ENCODE measurements at places on chromosomes 6 and 20.

DNA sequence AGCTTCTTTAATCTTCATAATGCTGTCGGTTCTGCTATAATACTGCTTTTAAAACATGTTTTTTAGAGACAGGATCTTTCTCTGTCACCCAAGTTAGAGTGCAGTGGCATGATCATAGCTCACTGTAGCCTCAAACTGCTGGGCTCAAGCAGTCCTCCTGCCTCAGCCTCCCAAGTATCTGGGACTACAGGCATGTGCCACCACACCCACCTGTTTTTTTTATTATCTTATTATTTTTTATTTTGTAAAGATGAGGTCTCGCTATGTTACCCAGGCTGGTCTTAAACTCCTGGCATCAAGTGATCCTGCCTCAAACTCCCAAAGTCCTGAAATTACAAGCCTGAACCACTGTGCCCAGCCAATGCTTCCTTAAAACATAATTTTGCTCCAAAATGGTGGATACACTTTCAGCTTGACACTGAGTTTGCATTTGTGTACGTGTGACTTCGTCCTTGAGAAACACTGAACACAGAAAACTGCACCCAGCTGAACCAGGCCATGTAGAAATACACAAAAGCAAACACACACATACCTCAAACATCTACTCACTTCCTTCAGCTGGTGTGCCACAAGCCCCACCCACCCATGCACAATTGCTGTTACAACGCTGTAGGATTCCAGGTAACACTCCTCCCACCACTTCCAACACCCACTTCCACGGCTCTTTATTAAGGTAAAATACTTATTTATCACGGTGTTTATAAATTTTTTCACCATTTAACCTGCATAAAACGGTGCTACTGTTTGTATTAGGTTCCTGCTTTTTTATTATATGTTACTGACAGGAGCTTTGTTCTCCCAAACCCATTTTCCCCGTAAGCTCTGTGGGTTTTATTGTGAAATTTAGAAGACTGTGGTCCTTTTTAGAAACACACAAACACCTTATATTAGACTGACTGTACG lies 109.1 kb downstream of the TSHZ2 start:
- peak; percentile 30 for DNase-seq

DNA sequence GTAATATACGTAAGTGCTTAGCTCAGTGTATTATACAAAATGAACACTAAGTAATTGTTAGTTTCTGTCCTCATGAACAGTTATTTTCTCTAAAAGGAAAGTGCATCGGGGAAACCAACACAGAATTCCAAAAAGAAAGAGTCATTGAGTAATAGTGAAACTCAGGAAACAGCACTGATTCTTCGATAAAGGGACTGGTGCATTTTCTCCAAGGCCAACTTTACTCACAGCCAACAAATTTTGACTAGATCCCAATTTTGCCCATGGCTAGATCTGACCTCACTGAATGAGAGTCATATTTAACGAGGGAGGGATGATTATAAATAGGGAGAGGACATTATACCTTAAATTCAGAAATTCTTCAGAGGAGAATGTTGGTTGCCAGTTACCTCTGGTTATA lies 390.9 kb upstream of the NRSN1 start:
- DNase-seq, result no peak

DNA sequence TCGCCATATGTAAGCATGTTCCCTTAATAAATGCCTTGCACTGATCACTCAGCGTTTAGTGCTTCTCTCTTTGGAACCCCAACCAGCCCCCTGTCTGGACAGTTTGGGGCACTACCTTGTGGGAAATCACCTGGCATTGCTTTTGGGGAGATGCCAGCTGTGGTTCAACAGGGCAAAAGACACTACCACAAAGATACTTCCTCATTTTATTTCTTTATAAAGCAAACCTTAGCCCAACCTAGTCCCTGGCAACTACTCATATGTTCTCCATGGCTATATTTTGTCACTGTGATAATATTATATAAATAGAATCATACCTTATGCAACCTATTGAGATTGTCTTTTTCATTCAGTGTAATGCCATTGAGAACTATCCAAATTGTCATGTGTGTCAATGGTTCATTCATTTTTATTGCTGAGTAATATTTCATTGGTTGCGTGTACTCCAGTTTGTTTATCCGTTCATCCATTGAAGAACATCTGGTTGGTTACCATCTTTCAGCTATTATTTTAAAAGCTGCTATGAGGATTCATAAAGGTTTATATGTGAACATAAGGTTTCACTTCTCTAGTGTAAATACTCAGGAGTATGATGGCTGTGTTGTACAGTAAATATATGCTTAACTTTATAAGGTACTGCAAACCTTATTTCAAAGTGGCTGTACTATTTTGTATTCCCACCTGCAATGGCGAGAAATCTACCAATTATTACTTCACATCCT lies 114.8 kb downstream of the MOXD1 start:
- no peak for DNase-seq

- DNase-seq, result peak; percentile 74
Observed at GRCh38 chr6:142913511-142914047, 31.4 kb downstream of the HIVEP2 start.

DNA sequence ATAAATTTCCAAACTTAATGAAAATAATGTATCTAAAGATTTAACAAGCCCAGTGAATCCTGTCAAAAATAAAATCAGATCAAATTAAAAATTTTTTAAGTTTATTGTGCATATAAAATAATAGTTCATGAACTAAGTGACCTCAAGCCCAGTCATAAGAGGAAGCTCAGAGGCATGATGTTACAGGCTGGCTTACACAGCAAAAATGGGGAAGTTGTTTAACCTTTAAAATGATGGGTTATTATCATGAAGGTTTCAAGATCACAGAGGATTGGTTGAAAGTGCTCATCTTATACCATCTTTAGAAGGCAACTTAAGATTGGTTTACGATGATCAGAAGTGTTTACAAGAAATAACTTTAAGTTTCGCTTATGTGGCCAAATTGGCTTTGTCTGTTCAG lies 102.5 kb downstream of the PAK5 start:
- DNase-seq, result no peak

DNA sequence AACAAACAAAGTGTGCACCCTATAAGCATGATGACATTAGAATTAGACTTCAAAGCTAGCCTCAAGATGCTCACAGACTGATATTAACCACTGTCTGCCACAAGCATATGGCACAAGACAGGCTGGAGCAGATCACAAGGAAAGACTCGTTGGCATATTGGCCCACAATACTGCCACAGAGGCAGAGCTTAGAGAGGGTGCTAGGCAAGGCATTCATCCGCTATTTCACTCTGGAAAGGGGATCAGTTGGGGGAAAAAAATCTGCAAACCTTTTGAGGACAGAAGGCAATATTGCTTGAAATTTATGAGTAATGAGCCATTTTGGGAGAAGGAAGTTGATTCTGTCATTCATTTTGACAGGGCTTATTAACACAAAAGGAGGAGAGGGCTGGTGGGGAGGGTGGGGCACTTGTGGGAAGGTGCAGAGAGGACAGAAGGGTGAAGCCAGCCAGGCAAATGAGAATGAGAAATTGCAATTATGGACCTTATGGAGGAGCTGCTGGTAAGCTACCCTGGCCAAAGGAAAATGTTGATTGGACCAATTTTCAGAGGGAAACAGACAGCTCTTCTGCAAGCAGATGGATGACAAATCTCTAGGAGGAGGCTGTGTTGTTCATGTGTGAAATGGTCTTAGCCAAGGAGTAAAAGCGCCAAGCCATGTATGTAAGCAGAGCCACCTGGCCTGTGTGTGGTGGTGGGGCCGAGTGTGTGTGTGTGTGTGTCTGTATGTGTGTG lies 187.7 kb downstream of the GMPR start:
- DNase-seq, result no peak

DNA sequence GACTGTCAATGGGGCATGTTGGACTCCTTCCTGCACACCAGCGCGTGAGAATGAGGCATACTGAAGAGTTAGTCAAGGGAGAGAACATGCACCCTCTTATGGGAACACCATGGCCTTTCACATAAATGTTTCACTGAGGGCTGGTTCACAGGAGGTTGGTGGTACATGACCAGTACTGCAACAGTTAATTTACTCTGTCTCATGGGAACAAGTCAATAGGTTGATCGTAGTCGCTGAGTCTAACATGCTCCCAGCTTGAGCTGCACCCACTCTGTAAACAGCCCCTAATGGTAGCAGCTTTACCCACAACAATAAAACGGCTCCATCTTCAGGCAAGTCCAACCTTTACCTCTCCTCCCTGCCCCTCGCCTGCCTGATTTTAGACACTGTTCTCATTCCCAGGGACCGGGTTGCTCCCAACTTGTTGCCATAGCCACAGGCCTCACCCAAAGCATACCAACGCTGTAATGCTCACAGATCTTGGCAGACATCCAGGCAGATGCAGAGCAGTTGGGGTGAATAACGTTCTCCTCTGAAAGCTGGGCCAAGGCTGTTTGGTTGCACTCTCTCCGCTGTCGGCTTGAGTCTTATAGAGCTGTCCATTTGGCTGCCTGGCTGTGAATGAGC lies 111.3 kb downstream of the LY86 start:
- DNase-seq, result no peak

DNA sequence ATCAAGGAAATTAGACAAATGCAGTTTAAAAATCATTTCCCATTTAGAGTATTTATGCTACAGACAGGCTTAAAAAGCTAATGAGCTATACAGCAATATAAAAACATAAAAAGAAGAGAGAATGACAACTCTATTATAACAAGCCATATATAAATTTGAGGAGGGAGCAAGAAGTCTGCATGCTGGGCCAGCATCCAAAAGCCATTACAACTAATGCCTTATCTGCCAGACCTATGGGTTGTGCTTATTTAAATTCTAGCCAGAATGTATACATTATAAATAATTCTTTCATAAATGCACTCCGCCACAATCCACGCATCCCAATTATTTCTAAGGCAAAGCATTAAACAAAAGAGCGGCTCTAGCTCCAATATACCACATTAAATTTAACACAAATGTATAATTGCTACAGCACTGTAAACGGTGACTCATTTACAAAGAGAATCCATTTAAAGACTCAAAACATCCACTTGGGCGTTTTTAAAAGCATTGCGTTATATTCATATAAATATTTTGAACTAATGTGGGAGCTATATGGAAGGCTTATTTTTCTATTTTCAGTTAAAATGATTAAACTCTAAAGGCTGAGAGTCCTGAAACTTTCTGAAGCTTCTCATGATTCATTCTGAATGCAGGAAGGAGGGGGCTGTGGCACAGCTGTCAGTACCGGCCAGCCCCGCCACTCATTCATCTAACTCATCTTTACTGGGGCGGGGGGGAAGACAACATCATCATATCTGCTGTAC lies 37.7 kb upstream of the RAB22A start:
- DNase-seq, result no peak

- no peak for DNase-seq
Observed at GRCh38 chr6:44715925-44716324, 328.4 kb downstream of the CDC5L start.

DNA sequence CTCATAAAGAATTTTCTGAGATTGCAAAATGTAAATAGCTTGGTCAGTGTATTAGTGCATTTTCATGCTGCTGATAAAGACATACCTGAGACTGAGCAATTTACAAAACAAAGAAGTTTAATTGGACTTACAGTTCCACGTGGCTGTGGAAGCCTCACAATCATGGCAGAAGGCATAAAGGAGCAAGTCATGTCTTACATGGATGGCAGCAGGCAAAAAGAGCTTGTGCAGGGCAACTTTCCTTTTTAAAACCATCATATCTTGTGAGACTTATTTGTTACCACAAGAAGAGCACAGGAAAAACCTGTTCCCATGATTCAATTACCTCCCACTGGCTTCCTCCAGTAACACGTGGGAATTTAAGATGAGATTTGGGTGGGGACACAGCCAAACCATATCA lies 112.7 kb upstream of the HDDC2 start:
- DNase-seq, result no peak

DNA sequence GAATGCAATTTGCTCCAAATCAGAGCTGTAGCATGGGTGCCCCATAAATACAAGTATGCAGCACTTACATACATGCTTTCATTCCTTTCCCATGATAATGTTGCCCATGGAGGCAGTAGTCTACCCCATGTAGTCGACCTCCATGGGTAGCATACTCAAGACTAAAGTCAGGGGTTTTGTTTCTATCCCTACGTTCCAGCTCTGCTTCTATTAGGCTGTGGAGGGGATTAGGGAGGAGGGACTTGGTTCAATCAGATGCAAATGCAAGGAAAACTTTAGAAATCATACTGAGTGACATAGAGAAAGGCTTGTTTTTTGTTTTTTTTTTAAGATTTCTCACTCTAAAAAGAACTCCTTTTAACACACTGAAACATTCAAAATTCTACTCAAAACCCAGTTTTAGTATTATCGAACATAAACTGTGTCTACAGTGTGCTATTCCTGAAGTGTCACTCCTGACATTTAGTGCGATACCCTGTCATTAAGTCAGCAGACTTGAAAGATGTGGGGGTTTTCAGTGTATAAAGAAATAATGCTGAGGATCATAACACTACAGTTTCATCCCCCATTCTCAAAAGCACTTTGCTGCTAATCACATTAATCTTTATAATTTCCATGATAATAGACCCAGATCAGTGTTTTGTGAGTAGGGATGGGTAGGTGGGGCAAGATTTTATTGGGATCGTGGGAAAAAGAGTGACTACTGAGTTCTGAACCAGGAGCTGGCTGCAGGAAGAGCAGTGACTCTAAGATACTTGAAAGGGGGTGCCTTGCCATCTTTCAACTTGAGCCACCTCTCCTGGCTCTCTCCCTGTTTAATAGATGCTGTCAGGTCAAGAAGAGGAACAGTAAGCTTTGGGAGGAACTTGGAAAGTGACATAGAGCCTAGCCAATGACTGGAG lies 40.4 kb upstream of the SCML4 start:
- DNase-seq, result no peak

DNA sequence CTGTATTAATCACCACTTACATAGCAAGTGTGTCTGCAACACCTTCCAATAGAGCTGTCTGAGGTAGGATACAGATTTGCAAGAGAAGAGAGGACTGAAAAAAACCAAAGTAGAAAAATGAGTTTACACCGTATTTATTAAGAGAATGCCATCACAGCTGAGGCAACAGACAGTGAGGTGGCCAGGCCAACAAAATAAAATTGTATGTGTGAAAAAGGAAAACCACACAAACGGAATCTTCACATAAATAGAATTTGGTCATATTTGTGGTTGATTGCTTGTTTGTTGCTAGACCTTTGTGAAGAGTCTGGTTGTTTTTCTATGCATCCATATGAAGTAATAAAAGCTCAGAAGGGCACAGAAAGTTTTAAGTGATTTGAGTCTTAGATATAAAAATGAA lies 157.8 kb upstream of the TSHZ2 start:
- no peak for DNase-seq

GRCh38 chr6:155505608-155505989 lies 50.0 kb upstream of the NOX3 start:
- no peak for DNase-seq

DNA sequence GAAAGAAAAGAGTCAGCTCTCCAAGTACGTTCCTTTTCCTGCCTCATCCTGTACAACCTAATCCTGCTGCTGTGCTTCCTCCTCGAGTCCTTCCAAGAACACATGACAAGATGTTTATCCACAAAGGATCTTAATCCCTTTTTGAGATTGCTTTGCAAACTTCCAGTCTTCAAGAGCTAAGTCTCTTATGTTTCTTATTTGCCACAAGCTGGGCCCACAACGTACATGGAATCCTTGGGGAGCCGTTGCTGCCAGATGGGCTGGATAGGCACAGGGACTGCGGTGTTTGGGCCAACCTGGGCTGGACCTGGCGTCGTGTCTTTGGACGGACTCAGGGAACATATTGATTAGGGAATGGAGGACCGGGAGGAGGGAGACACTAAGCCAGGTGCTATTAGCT lies 79.7 kb upstream of the AFDN start:
- no peak for DNase-seq

- no peak for DNase-seq
Observed at GRCh38 chr20:23132293-23132929, 46.3 kb upstream of the CD93 start.

Measured in CD4-positive, alpha-beta T cell treated with Interleukin-6 at 100 ng/mL for 8 hours (primary cell).